ENCODE measurements at places on chromosomes 2 and 18.

DNA sequence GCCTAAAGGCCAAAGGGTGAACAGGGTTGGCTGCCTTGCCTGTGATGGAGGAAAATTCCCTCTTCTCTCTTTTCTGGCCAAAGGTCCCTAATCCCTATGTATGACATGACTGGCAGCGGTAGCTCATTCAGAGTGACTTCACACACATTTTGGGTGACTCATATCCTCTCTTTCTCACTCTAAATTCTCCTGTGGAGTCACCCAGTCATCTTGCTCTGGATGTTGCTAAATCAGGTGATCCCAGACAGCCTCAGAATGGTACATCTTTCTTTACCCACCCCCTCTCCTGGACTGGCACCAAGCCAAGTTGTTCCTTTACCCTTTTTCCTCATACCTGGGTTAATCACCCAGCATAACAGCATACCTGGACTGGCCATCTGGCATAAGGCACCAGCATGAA, 77.2 kb downstream of the NEURL3 start:
- DNase-seq, result no peak

- no peak for DNase-seq
These were observed 65.8 kb upstream of the HS6ST1 start for GRCh38 chr2:128384446-128384845.

GRCh38 chr2:49403637-49404036, 249.3 kb upstream of the FSHR start:
- no peak for DNase-seq

DNA sequence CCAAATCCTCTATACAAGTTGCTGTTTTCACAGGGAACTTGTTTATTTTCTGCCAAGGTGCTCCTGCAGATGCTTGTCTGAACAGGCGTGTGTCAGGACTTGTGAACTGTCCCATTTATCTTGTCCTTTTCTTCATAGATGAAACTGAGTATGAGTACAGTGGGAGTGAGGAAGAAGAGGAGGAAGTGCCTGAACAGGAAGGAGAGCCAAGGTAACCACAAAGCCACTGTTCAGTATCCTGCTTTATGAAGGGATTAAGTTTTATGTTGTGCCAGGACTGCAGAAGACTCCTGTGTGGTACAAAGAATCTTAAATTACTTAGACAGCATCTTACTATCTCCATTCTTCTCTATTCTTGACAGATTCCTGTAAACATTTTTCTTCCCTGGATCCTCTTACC, 145.0 kb downstream of the MAP4K4 start:
- no peak for DNase-seq

GRCh38 chr2:69310111-69311023, 76.7 kb downstream of the GFPT1 start:
- DNase-seq, result no peak

DNA sequence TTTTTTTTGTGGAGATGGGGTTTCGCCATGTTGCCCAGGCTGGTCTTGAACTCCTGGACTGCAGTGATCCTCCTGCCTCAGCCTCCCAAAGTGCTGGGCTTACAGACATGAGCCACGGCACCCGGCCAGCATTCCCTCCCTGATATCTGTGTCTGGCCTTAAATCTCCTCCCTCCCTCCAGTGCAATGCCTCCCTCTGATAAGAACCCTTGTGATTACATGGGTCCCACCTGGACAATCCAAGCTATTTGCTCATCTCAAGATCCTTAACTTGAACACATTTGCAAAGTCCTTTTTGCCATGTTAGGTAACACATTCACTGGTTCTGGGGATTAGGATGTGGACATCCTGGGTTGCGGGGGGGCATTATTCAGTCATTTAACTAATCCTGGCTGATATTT, 40.5 kb upstream of the CREB1 start:
- no peak for DNase-seq

All from NCI-H1417 treated with DMSO at 0.1 percent for 48 hours (cell line).